ENCODE measurements at places on chromosomes 7 and 10.
A peak's percentile ranks its signal among the peaks of the same experiment; 100 is the strongest.

DNA sequence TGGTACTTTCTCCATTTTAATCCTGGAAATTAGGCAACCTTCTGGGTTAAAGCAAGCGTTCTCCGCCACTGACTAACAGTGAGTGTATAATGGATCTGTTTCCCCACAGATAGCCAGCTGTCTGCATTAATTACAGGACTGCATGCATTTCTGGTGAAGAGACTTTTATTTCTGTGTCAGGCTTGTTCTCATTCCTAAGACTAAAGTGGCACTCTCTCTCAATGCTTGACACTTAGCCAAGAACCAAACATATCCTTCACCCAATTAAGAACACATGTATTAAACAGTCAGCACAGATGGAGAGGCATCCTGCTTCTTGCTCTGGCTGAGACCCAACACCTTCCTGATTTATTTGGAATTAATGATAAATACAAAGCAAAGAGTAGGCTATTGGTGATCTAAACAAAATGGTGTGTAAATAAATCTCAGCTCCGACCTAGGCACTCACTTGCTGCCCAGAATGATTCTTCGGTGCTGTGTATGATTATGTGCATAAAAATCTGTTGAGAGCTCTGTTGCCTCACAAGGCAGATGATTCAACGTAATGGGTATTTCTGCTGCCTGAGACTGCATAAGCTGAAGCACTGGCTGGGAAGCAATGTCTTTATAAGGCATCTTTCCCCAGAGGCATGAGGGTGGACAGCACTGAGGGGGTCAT is 16.8 kb downstream of the CALU start:
- peaks cover 69% of the 10 kb centered on the region for H3K36me3 ChIP-seq
- no peak overlapping the region for H3K27ac ChIP-seq
- H3K4me3 ChIP-seq, result no peak overlapping the region
- no peaks in the 10 kb centered on the region for H3K4me1 ChIP-seq

DNA sequence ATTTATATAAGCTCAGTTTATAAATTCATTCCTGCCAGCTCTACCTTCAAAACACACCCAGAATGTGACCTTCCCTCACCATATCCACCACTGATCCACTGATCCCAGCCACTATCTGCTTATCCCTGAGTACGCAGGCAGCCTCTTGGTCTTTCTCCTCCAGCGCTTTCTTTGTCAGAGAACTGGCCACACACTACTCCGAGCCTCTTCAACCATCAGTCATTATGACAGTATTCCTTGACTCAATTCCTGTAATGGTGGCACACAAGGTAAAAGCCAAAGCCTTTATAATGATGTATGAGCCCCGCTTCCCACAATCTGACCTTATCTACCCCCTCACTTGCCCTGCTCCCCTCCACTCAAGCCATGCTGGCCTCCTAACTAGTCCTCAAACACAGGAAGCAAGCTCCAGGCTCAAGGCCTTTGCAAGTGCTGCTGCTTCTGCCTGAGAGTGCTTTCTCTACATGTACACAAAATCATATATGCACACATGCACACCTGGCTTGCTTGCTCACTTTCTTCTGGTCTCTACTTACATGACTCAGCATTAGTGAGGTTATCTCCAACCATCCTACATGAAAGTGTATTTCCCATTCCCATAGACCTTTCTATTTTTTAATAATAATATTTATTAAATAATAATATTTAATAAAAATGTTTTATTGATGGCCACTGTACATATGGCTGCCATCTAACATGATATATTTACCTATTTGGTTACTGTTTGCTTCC is 150.4 kb upstream of the FEZF1 start:
- H3K4me3 ChIP-seq, result no peak overlapping the region
- H3K36me3 ChIP-seq, result no peaks in the 10 kb centered on the region
- no peak overlapping the region for H3K27ac ChIP-seq
- no peak for DNase-seq
- no peaks in the 10 kb centered on the region for H3K4me1 ChIP-seq
- no peaks in the 10 kb centered on the region for H3K27me3 ChIP-seq

- no peaks in the 10 kb centered on the region for H3K27me3 ChIP-seq
- H3K36me3 ChIP-seq, result no peaks in the 10 kb centered on the region
These were observed 230.9 kb downstream of the CREB5 start for GRCh38 chr7:28643188-28643569.

GRCh38 chr10:29807163-29807806 is 172.5 kb upstream of the SVIL start:
- H3K36me3 ChIP-seq, result no peaks in the 10 kb centered on the region
- peaks cover under 1% of the 10 kb centered on the region for H3K27me3 ChIP-seq
- no peak overlapping the region for H3K4me3 ChIP-seq
- no peak overlapping the region for H3K27ac ChIP-seq
- H3K4me1 ChIP-seq, result peaks cover 1% of the 10 kb centered on the region

- no peaks in the 10 kb centered on the region for H3K36me3 ChIP-seq
- H3K4me1 ChIP-seq, result no peaks in the 10 kb centered on the region
- H3K4me3 ChIP-seq, result no peak overlapping the region
- no peak for DNase-seq
These were observed 19.8 kb upstream of the CPN1 start for GRCh38 chr10:100101192-100102076.

GRCh38 chr10:49177391-49178355 is 10.5 kb downstream of the TMEM273 start:
- DNase-seq, result peak; percentile 84
- no peak overlapping the region for H3K4me3 ChIP-seq
- H3K27ac ChIP-seq, result no peak overlapping the region
- H3K36me3 ChIP-seq, result no peaks in the 10 kb centered on the region
- H3K4me1 ChIP-seq, result peaks cover 30% of the 10 kb centered on the region

GRCh38 chr7:17140406-17140805 is 158.0 kb upstream of the AHR start:
- no peaks in the 10 kb centered on the region for H3K27me3 ChIP-seq
- no peak overlapping the region for H3K27ac ChIP-seq
- no peak overlapping the region for H3K4me3 ChIP-seq
- no peak for DNase-seq
- H3K36me3 ChIP-seq, result no peaks in the 10 kb centered on the region
- H3K4me1 ChIP-seq, result peaks cover 29% of the 10 kb centered on the region

DNA sequence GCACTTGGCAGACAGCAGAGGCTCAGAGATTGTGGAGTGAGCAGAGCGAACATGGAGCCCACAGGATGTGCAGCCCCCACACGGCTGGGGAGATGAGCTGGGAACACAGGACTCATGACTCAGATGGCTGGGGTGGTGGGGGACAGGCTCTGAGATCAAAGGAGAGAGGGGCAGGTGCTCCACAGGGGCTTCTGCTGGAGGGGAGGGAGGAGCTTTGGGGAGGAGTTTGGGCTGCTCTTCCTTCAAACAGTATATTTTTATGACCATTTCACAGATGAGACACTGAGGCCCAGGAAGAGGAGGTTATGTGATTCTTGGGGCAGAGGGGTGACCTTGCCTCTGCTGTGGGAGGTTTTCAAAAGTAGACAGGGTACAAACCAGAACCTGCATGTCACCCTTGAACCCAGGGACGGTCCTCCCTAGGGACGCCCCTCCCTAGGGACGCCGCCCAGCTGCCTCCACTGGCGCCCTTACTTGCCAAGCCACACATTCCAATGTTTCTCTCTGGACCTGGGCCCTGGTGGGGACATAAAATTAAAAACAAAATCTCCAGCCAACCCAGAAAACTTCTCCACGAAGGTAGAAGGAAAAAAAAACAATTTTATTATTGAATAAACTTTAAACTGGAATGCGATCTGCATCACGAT is 981 bp upstream of the CRYGN start:
- peak overlapping the region; percentile 41 for H3K27ac ChIP-seq
- peak; percentile 35 for DNase-seq
- no peak overlapping the region for H3K4me3 ChIP-seq
- H3K4me1 ChIP-seq, result peaks cover 37% of the 10 kb centered on the region
- no peaks in the 10 kb centered on the region for H3K27me3 ChIP-seq
- no peaks in the 10 kb centered on the region for H3K36me3 ChIP-seq

- no peaks in the 10 kb centered on the region for H3K36me3 ChIP-seq
- no peak overlapping the region for H3K4me3 ChIP-seq
- no peaks in the 10 kb centered on the region for H3K27me3 ChIP-seq
- DNase-seq, result no peak
These were observed 82.7 kb downstream of the GNAT3 start for GRCh38 chr7:80429181-80429580.

DNA sequence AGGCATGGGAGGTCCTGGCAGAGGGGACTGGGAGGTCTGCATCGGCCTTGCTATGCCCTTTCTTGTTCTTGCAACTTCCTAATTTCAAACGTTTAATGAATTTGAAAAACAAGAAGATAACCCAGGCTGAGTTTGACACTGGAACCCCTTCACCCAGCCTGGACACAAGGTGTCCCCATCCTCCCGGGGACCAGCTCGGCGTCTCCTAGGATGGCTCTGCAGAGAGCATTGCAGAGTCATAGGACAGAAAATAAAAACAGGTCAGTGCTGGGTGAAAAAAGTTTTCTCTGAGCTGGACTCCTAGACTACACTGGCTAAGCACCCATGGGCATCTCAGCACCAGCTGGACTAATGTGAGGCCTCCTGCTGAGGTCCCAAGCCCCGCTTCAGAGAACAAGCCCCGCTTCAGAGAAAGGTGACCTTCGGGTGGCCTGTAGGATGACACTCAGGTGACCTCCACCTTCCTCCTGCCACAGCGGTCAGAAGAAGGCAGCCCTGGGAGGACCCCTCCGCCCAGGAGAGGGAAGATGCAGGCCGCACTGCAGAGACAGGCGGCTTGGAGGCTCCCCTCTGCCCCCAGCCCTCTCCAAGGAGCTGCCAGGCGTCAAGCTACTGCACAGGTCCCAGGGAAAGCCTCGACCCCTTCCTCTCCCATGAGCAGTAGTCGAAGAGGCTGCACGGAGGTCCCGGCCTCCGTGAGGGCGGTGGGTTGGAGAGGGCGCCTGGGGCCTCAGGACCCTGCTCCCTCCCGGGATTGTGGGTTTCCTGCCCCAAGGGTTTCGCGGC is 9.3 kb upstream of the UNCX start:
- peaks cover 4% of the 10 kb centered on the region for H3K4me1 ChIP-seq
- no peak for DNase-seq
- H3K27ac ChIP-seq, result no peak overlapping the region
- H3K36me3 ChIP-seq, result no peaks in the 10 kb centered on the region

DNA sequence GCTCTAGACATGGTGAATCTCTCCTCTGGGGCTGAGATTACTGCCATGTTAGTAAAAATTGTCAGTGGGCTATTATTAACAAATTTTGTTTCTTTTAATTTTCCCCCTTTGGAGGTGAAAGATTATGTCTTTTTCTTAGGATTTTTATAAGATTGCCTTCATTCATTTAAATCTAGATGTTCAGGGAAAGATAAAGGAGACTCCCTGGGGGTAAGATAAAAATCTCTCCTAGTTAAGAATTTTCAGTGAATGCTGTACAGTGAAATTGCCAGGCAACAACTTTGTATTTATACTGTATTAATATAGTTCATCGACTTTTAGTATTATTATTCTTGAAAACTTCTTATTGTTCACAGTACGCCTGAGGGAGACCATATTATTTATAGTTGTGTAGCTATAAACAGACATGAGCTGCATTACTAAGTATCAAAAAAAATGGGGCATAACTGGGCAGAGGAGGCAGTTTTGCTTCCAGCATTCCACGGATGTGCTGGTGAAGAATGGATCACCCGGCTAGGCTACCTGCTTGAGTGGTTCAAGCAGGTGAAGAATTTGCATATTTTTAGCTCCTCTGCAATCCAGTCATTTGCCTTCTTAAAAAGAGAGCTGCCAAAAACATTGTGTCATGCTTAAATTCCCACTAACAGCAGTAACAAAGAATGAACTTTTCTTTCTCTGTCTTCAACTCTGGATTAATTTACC is 552.1 kb downstream of the DNAJB9 start:
- H3K27ac ChIP-seq, result no peak overlapping the region
- no peak overlapping the region for H3K4me3 ChIP-seq
- H3K36me3 ChIP-seq, result no peaks in the 10 kb centered on the region
- DNase-seq, result no peak
- no peaks in the 10 kb centered on the region for H3K4me1 ChIP-seq
- no peaks in the 10 kb centered on the region for H3K27me3 ChIP-seq

DNA sequence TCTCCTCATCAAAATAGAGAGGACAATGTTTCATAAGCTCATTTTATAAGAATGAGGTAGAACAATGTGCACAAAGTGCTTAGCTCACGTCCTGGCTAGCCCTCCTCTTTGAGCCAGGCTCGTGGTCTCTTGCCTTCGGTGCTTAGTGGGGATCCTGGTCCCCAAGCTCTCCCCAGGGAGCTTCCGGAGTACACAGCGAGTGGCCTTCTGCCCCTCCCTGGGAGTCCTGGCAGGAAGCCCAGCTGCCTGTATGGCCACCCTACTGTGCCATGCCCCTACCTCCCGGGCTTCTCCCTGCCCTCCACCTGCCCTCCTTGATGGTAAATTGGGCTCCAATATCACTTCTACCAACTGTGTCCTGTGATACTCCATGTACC is 868 bp downstream of the MYO1G start:
- peaks cover 47% of the 10 kb centered on the region for H3K36me3 ChIP-seq
- H3K4me1 ChIP-seq, result peaks cover 92% of the 10 kb centered on the region

DNA sequence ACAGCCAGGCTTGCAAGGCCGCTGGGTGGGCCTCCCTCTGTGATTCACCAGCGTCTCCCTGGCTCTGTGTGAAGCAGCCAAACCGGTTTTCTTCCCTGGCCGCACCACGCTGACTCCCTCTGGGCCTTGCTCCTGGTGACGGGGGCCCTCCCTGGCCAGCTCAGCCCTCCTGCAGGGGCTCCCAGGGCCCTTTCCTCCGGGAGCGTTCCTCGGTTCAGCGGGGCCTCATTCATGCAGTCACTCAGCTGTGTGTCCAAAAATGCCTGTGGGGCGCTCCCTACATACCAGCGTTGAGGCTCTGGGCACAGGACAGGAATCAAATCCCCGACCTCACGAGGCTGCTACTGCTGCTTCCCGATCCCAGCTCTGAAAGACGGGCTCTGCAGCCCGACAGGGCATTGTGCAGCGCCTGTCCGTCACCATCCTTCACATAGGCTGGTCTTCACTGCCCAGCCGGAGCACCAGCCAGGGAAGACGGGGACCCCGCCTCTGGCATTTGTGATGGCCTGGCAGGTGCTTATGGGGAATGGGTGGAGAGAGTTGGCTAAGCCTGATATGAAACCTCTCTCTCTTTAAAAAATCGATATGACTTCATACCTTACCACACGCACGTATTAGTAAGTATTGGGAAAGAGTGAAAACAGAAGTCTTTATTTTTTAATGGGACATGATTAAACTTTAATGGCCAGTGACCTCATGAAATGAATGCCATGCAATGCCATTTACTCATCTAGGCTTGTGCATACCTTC is 110.0 kb upstream of the SHH start:
- H3K27ac ChIP-seq, result no peak overlapping the region
- H3K4me3 ChIP-seq, result no peak overlapping the region
- DNase-seq, result no peak
- no peaks in the 10 kb centered on the region for H3K4me1 ChIP-seq

DNA sequence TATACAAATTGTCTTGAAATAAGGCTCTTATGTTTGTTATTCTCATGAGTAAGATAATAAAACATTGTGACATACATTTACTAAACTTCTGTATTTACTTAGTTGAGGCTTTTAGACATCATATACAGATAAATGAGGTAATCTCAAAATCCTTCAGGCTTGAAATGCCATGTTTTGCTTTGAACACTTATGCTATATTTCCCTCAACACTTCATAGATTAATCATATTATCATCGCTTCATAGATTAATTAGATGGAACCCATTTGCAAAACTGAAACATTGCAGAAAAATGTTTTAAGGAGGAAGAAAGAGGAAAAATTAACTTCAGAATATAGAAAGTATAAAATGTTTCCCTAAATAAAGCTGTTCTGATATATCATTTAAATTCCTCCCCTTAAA is 165.0 kb upstream of the CNTNAP2 start:
- H3K36me3 ChIP-seq, result no peaks in the 10 kb centered on the region
- no peak overlapping the region for H3K4me3 ChIP-seq
- no peaks in the 10 kb centered on the region for H3K4me1 ChIP-seq
- DNase-seq, result no peak

All from CD4-positive, alpha-beta T cell (primary cell).